ENCODE measurements at places on chromosomes 6 and 20.

DNA sequence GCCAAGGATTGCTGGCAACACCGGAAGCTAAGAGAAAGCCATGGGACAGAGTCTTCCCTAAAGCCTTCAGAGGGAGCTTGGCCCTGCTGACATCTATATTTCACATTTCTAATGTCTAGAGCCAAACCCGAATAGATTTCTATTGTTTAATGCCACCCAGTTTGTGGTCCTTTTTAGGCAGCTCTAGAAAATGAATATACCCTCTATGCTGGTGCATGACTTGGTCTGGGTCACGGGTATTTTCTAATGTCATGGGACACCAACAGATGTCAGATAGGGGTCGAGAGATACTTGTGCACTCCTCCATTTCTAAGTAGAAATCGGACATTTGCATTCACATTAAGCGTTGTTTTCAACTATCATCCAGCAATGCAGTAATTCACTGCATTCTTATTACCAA is 37.0 kb upstream of the SOX4 start:
- DNase-seq: no peak

GRCh38 chr6:25447570-25447929 is 168.4 kb downstream of the CARMIL1 start:
- no peak for DNase-seq

DNA sequence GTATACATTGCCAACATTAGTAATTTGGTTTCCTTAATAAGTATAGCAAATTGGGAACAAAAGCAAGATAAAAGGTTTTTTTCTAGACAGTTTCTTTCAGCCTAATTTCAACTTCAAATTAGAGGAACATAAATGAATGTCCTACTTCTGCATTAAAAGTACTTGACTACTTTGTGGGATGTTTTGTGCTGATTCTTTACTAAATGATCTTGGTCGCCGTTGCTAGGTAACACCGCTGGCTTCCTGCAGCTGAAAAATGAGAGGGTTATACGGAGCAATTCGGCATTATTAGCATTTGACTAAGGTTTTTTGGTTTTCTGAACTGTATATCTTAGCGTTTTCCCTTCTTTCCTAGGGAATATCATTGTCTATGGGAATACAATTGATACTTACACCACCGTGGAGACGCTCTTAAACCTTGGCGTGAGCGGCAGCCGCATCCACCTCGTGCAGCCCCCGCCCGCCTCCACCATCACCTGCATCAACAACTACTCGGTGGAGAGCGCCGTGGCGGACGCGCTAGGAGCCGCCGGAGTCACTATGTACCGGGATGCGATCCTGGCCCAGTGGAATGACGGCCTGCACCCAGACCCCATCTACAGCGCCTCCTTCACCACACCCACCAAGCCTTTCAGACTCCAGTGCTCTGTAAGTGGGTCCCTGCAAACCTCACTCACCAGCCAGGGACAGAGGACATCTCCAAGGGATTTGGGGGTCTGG is 90.9 kb upstream of the INSM1 start:
- DNase-seq: no peak

GRCh38 chr6:36546308-36546919 is 865 bp downstream of the STK38 start:
- DNase-seq: no peak

GRCh38 chr6:144411531-144412165 is 126.5 kb downstream of the UTRN start:
- DNase-seq: no peak
